Type B pancreatic cell (in vitro differentiated cells): ENCODE measurements at places on chromosomes 1 and 21. TPM values are rescaled to one million over a fixed set of nuclear protein-coding genes. Genes with fewer than 3 reads are reported as not detected.

The S100B gene
- total RNA-seq = 5.5 TPM in 1 of 2 replicates, not detected in the other

The SLFNL1 gene
- total RNA-seq = 0.14 and 0.60 TPM in 2 replicates

The NFIA gene
- total RNA-seq = 10.5 and 49.4 TPM in 2 replicates

The MATN1 gene
- 0.24 and 0.40 TPM in 2 replicates for total RNA-seq

The TSPAN2 gene
- 29.6 and 32.4 TPM in 2 replicates for total RNA-seq

The NPL gene
- 3.2 and 4.6 TPM in 2 replicates for total RNA-seq

The NBPF6 gene
- not detected in 2 replicates for total RNA-seq

The ARMH1 gene
- total RNA-seq = 5.5 and 11.6 TPM in 2 replicates
